Kasumi-1 (cell line): ENCODE measurements at places on chromosomes 2 and 18.

DNA sequence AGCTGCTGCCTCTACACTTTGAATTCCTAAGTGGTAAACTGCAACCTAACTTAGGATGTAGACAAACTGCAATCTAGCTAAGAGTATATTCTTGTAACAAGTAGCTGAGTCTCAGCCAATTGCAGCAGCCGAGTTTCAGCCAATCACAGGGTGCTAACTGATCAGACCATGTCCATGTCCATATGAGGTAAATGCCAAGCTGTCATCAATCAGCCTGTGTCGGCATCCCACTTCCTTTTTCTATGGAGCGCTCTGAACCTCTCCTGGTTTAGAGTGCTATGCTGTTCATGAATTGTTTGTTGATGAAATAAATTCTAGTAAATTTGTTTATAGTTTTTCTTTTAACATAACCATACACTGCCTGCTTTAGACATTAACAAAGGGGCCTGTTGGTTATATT, 408.8 kb downstream of the NBAS start:
- no peak for DNase-seq

- DNase-seq = no peak
Observed at GRCh38 chr2:73307720-73308119, 14.4 kb upstream of the EGR4 start.

DNA sequence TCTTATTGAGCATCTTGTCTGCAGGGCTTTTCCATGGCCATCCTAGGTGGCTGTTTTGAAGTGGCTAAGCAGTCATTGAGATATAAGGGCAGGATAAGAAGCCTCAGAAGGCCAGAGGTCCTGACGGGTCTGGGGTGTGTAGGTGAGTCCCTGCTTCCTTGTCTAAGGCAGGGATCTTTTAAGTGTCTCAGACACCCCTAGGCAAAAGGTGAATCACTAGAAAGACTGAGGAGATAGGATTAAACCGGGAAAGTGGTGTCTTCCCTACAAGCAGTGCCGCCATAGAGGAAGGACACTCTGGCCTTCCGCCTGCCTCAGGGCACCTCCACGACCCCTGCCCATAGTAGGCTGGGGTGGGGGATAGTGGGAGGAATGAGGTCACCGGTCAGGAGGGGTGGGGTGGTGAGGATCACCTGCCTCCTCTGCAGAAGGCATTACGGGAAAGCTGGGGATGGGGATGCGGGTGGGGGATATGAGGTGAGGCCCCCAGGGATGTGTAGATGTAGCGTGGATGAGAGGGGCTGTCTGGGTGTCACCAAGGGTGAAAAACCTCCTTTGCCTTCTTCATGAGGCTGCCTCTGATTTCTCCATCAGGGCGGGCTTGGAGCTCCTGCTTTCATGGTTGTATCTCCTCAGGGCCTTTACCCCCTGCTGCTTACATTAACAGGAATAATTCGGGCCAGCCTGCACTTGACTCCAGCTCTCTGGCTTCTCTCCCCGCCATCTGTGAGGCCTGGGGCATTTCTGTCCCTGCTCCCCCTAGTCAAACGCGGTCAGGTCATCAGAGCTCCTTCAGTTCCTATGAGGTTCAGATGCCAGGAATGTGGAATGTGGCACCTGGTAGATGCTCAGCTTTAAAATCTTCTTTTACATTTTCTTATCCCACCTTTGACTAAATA, 244.0 kb downstream of the DYSF start:
- no peak for DNase-seq

- DNase-seq = no peak
Observed at GRCh38 chr2:59044736-59045135, 803.6 kb upstream of the FANCL start.

DNA sequence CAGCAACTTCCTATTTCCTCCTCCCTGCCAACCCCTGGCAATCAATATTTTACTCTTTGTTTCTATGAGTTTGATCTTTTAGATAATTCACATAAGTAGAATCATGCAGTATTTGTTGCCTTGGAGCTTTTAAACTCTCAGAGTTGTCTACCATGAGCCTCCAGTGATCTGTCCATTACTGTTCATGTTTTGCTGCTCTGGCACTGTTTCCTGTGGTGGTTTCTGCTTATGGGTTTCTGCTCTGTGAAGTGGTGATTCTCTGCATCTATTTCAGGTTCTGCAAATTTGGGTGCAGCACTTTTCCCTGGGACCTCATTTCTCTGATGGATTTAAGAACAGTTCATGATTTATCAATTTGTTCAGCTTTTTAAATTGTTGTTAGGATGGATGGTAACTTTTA, 908.1 kb upstream of the FANCL start:
- DNase-seq = peak; percentile 30

- DNase-seq = no peak
Observed at GRCh38 chr2:111671426-111672150, 212.4 kb downstream of the ANAPC1 start.

DNA sequence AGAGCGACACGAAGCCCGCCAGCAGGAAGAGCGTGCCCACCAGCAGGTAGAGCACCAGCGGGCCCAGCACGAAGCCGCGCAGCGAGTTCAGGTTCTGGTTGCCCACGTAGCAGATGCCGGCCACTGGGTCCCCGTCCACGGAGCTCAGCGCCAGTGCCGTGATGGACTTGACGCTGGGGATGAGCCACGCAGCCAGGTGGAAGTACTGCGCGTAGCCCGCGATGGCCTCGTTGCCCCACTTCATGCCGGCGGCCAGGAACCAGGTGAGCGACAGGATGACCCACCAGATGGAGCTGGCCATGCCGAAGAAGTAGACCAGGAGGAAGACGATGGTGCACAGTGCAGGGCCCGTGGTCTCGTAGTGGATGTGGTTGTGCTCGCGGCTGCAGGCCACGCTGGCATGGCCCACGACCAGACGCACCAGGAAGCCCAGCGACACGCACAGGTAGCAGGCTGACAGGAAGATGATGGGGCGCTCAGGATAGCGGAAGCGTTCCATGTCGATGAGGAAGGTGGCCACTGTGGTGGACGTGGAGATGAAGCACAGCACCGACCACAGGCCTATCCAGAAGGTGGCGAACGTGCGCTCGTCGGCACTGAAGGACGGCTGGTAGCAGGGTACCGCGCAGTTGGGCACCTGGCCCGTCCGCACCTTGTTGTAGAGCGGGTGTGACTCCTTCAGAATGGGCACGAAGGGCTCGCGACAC, 2.1 kb downstream of the FZD5 start:
- no peak for DNase-seq

DNA sequence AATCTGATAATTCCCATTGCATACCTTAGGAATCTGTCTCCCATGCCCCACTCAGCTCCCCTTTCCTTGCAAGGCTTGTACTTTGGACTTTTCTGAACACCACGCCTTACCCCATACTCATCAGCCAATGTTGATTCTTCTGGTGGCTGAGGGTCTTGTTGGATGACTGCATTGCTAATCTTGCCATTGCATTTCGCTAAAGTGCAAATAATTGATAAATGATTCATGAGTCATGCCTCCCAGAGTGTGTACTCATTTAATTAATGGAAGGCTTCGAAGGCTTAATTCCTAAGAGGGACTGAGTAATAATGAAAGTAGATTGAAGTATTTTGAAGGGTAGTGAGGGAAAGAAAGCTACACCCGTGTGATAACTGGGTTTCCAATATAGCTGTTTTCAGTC, 28.0 kb upstream of the PPP1R1C start:
- DNase-seq = no peak

DNA sequence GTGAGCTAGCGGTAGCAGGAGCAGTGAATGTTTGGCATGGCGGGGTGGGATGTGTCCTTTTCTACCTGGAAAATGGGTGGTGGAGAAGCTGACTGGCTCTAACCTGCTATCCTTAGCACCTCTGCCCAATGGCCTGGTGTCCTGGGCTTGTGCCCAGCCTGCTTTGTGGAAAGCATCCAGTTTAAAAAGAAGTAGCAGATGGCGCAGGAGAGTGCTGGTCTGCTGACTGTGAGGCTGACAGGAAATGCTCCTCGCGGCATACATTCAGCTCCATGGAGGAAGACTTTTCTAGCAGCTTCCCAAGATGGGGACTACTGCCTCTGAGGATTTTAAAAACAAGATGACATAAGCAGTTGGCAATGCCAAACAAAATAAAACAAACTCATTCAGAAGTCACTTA, 56.2 kb upstream of the LYPD6B start:
- DNase-seq = no peak

- no peak for DNase-seq
Observed at GRCh38 chr2:1488181-1488671, 75.0 kb downstream of the TPO start.

DNA sequence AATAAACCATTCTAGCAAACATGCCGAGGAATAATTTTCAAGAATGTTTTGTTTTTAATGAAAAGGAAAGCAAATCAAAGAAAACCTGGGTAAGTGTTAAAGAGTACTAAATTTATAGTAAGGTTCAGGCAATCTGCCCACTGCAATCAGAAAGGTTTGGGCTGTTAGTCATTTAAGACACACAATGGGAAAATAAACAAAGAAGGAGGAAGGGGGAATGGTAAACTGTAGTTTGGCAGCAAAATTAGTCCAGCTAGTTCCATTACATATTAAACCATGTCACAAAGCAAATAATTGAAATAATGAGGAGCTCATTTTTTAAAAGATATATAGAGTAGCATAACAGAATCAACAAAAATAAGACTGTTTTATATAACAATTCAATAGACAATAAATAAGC, 87.5 kb upstream of the COPS8 start:
- DNase-seq = no peak

- DNase-seq = no peak
Observed at GRCh38 chr2:141610564-141611175, 520.1 kb downstream of the LRP1B start.

DNA sequence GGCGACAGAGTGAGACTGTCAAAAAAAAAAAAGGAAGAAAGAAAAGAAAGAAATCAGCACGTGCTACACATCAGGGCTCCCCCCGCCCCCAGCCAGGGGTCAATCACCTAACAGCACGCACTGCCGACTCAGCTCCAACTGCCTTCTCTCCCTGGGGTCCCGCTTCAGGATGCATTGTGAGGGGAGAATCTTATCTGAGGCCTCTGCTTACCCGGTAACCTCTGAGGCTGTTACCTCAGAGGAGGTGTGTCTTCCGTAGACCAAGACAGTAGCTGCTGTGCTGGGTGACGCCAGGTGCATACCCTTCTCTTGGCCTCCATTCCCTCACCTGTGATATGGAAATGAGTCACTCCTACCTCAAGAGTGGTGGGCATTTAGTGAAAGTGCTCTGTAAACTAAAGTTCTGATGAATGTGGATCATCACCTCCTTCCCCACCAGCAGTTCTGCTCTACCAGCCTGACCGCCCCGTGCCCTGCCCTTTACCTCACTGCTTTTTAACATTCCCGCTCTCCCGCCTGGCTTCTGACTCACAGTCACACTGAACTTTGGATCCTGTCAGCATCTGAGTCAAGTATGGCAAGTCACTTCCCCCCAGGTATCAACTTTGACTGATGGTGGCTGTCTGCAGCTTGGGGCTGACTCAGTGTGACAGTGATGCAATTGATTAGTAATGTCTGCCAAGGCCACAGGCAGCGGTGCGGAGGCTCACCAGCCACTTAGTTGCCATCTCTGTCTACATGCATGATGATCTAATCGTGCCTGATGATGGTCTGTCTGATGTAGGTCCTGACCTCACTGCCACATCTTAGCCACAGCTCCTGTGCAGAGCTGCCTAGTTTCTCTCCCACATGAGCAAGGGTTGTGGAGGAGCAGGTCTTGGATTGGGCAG, 20.1 kb downstream of the ARID5A start:
- no peak for DNase-seq

DNA sequence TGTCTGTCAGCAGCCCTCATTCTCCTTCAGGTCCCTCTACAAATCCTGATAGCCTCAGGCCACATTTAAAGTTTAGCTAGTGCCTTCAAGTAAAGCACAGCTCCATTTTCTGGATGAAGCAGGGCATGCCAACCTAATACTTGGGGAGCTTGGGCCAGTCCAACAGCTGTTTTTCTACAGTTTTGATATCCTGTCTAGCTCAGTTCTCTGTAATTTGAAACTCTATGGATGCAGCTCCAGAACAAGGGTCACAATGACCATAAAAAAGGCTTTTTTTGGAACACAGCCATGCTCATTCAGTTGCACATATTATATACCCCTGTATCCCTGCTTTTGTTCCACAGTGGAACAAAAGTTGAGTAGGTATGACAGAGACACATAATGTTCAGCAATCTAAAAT, 373.5 kb downstream of the SUCLG1 start:
- no peak for DNase-seq

GRCh38 chr2:144682248-144682647, 162.3 kb upstream of the ZEB2 start:
- no peak for DNase-seq

DNA sequence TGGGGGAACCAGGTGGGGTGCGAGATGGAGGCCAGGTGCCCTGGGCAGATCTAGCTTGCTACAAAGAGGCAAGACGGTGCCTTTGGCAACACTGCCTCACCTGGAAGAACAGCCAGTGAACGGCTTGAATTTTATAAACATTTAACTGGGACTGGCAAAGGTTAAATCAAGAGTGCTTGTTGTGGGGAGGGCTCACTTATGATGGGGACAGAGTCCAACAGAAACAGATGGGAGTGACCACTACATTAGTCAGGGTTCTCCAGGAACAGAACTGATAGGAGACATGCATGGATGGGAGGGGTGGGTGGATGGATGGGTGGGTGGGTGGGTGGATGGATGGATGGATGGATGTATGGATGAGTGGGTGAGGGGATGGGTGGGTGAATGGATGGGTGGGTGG, 19.2 kb downstream of the ODC1 start:
- DNase-seq = no peak

DNA sequence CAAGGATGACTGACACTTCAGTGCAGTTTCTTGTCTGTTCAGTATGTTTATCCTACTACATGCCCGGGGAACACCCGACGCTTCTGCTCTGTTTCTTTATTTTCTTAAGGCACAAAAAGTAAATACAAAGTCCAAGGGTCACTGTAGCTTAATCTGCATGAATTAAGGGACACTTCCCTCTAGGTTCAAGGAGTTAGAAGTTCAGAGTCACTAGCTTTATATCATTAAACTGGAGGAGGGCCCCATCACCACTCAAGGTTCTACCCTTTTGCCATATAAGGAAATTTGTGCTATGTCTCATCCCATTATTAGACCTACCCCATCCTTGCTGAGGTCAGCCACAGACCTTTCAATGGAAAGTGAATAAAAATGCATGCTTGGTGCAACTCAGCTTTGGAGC, 27.6 kb upstream of the RMDN2 start:
- no peak for DNase-seq

- DNase-seq = no peak
Observed at GRCh38 chr2:202158796-202159195, 79.6 kb downstream of the SUMO1 start.

- no peak for DNase-seq
Observed at GRCh38 chr18:48600456-48601090, 61.7 kb downstream of the CTIF start.

DNA sequence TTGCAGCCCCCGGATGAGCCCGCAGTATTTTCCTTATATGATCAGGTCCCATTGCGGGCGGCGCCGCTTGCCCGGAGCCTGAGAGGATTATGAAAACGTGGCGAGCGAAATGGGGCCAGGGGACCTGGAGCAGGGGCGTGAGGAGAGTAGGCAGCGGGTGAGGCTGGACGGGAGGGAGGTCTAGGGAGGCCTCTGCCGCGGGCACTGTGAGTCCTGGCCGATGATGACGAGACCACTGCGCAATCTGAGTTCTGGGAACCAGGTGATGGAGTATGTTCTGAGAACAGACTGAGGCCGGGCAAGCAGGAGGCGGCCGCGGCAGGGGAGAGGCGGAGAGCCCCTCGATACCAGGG, 790 bp upstream of the ACAA2 start:
- DNase-seq = peak; percentile 60

GRCh38 chr2:137210039-137210438, 444.7 kb downstream of the THSD7B start:
- DNase-seq = no peak
